ENCODE measurements at places on chromosomes 5 and 9.

DNA sequence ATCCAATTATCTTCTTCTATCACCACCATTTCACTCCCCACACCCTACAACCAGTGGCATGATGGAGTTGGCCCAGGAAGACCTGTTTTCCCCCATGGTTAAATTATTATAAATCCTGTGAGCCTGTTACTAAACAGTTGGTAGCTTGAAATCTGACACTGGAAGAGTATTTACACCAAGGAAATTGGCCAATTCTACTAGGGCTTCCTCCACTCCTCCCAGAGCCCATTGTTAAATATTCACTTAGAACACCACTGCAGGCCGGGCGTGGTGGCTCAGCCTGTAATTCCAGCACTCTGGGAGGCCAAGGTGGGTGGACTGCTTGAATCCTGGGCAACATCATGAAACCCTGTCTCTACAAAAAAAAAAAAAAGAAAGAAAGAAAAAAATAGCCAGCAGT lies 32.4 kb upstream of the CKS2 start:
- DNase-seq, result no peak

GRCh38 chr5:150333400-150333799 lies 24.1 kb upstream of the TCOF1 start:
- no peak for DNase-seq

GRCh38 chr5:122985006-122985700 lies 51.4 kb downstream of the PPIC start:
- DNase-seq, result no peak

DNA sequence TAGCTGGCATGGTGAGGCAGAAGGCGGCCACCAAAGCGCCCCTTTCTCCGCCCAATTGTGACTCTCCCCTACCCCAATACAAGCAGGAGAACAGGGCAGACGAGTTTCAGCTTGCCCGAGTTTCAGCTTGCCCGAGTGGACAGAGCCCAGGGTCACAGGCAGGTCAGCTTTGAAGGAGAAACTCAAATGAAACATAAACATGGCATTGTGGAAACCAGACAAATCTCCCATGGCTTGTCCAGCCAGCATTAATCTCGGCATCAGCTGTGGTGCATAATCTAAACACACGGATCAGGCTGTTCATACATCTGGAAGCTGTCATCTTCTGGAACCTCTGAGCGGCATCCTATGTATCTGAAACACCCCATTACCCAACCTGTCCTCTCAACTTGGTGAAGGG lies 16.9 kb downstream of the PTCH1 start:
- no peak for DNase-seq

- DNase-seq, result no peak
Observed at GRCh38 chr9:131238402-131239021, 37.8 kb downstream of the FAM78A start.

GRCh38 chr5:5676218-5676617 lies 253.7 kb downstream of the ICE1 start:
- no peak for DNase-seq

DNA sequence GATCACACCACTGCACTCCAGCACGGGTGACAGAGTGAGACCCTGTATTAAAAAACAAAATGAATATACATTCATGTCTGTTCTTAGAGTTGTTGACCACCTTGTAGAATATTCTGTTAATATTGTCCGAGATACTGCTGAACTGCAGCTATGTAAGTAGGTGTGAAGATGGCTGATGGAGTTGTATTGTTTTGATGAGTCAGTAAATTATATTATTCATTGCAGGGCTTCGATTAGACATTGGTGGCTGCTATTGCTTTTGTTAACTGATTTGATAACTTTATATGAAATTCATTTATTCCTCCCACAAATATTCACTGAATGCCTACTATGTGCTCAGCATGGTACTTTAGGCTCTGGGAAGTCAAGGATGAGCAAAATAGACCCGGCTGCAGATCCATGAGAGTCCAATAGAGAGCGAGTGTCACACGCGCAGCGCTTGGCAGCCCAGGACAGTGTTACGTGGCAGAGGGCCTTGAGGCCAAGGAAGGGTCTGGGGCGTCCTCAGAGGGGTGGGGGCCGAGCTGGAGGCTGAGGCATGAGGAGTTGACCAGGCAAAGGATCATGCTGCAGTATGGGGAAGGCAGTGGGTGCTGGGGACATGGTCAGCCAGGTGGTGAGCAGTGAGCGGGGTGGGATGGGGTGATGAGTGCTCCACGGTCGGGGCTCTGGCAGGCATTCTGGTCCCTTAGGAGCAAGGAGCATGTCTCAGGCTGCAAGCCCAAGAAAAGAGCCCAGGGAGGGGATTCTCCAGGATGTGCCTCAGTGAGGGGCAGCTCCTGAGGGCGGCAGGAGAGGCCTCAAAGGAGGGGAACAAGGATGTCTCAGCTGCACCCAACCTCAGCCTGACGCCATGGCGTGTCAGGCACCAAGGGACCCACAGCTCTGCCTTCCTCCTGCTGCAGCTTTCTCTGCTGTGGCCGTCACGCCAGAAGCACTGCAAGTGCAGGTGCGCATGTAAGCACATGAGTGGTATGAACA lies 243.5 kb downstream of the GADD45G start:
- peak; percentile 25 for DNase-seq

DNA sequence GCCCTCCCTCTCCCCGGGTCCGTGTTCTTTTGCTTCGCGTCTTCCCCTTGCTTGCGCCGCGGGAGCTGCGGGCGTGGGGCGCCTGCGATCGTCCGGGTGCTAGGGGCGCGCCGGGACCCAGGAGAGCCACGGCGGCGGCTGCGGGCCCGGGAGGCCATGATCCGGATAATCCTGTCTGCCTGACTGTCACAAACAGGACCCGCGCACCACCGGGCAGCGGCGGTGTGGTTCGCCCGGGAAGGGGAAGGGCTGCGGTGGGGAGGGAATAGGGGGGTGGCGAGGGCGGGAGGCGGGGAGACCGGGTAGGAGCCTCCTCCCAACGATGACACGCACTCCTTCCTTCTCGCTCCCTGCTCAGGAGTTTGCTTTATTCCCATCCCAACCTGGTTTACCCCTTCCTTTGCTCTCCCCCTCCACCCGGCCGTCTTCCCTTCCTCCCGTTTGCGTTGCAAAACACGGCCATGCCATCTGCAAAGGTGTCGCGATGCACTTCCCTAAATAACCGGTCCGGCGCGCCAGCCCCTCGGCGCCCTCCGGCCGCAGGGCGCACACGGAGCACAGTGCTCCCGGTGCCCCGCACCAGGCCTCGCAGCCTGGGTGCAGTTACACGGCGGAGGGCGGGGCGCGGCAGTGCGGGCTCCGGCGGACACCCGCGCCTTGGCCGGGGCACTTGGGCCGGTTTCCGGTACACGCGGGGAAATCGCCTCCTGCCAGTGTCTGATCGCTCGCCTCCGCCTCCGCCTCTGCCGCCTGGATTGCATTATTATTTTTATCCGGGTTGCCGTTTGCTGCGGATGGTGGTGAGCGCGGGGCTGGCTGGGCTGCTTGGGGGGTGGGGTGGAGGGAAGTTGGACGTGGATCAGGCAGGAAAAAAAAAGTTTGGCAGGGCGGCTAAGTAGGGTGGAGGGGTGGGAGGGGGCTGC lies 1.5 kb downstream of the SMARCA2 start:
- peak; percentile 89 for DNase-seq

- DNase-seq, result no peak
Observed at GRCh38 chr9:37192803-37193202, 72.4 kb downstream of the ZCCHC7 start.

DNA sequence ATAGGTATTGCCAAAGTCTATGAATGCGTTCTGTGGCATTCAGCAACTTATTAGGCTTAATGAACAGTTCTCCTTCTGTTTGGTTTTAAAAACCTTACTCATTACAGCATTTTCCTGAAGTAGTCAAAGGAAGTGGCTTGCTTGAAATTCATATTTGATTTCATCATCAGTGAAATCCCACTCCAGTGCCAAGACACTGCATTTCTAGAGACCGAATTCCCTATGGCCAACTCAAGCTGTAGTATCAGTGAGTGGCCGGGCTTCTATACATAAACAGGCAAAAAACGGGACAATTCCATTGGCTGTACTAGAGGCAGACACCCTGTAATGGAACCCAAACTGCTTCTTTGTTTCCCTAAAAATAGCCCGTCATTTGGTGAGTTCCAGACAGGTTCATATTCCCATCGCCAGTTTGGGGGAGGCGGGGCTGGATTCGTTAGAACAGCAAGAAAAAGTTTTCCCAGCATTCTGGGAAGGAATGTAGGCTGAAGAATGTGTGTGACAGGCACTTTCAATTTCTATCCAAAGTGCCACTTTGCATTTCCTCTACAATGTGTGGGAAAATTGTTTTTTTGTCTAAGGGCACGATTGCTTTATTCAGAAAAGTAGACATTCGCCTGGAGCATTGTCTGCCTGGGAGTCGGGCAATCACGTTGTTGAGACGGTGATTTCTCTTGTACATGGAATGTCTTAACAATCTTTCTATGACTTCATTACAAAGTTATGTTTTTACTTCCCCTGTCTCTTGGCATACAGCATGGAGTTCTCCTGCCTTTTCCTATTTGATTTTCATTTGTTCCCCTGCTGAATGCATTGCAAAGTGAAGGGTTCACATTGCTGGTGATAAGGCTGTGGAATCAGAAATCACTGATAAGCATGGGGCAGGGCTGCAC lies 141.8 kb upstream of the MAST4 start:
- DNase-seq, result no peak

DNA sequence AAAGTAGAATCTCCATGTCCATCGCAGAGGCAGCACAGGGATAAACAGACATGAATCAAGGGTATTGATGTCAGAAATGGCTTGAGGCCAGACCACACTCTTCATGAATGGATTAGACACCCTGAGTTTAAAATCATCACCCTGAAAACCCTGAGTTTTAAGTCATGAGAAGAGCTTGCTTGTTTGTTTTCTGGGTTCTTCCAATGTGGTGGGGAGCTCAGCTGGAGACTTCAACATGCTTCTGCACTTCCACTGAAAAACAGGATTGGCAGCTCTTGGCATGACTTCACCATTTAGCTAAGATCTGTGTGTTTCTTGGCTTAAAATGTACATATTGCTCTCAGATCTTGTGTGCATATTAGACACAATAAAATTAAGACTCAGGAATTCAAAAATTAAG lies 9.8 kb downstream of the GCNT4 start:
- no peak for DNase-seq

GRCh38 chr9:10134266-10134665 lies 478.5 kb downstream of the PTPRD start:
- no peak for DNase-seq

DNA sequence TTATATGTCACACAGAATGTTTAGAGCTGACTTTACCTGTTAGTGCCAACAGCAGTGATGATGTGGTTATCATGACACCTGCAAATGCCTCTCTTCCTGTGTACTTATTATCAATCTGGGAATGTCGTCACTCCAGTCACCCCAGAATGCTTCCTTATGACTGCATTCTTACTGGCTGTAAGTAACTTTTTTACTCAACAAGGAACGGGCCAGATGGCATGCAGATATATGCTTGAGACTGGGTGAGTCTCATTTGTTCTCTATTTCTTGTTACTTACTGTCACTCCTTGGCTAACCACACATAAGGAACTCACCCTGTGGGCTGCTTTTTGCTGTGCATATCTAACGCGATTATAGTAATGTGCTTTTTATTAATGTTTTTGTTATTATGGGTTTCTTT lies 385.5 kb upstream of the MEF2C start:
- DNase-seq, result no peak

DNA sequence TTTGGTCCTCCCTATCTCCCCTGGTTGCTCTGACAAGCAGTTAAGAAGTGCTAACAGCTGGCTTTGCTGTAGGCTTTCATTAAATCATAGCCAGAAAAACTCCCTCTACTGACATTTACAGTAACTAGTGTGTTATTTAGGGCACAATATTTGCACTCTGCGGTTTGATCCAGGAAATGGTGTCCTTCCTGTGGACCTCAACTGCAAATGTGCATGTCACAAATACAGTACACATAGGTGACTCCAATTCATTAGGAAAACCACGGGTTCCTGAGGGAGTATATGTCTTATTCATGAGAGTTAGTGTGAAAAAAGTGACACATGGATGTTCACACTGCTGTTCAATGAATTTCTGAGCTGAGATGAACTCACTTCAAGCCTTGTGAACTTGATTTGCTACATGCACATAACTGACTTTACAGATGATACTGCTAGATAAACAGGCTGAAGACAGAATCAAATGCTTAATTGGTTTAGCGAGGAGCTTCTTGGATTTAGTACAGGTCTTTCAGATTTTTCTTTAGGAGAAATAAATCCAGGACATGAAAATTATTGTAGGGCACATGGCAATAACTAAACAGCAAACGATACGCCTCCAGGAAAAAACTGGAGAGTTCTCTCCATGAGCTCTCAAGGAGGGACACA lies 281.5 kb downstream of the EFNA5 start:
- no peak for DNase-seq

- no peak for DNase-seq
Observed at GRCh38 chr9:37761511-37761910, 7.9 kb downstream of the TRMT10B start.

GRCh38 chr5:6556089-6556801 lies 76.6 kb downstream of the NSUN2 start:
- DNase-seq, result no peak

GRCh38 chr9:82073551-82074543 lies 85.3 kb downstream of the SPATA31D1 start:
- DNase-seq, result no peak

- DNase-seq, result no peak
Observed at GRCh38 chr9:135117281-135117680, 29.8 kb downstream of the OLFM1 start.

DNA sequence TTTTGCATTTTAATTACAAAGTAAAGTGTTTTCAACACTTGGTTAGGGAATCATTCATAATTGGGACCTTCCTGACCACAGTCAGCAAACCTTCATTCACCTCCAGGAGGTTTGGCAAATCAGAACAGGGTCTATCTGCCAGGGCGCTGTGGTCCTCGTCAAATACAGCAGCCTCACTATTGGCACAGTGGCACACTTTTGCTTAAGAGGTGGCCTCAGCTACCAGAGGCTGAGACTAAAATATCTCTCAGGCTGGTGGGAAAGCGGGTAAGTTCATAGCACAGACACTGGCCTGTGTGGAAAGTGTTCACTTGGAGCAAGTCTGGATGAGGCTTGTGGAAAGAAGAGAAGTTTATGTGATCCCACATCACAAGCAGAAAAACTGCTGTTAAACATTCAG lies 268.6 kb upstream of the DAPK1 start:
- DNase-seq, result no peak

DNA sequence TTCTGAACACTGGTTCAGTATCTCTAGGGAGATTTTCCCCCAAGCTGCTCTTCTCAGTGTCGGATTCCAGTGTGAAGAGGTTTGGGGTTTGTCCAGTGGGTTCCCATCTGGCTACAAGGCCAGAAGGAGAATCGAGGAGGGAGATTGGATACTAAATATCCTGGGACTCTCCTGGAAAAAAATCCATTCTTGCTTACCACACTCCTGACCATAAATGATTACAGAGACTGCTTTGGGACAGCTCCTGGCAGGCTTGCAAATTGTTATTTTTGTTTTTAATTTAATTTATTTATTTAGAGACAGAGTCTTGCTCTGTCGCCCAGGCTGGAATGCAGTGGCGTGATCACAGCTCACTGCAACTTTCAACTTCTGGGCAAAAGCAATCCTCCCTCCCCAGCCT lies 4.7 kb upstream of the SUSD1 start:
- no peak for DNase-seq

- DNase-seq, result no peak
Observed at GRCh38 chr9:3773362-3774060, 247.7 kb upstream of the RFX3 start.

- no peak for DNase-seq
Observed at GRCh38 chr5:147084702-147085101, 150.1 kb upstream of the STK32A start.

GRCh38 chr5:6674886-6675285 lies 38.3 kb upstream of the TENT4A start:
- no peak for DNase-seq
